Iris pigment epithelial cell (primary cell): ENCODE measurements at places on chromosomes 6 and 20.

GRCh38 chr6:39855356-39855995, 63.3 kb downstream of the DAAM2 start:
- DNase-seq = peak; percentile 9

GRCh38 chr6:25590986-25591385, 61.0 kb upstream of the SCGN start:
- no peak for DNase-seq

- DNase-seq = no peak
Measured at GRCh38 chr6:131431718-131432117, 141.3 kb upstream of the ARG1 start.

- no peak for DNase-seq
Measured at GRCh38 chr6:35782424-35782823, 1.6 kb downstream of the CLPSL1 start.

DNA sequence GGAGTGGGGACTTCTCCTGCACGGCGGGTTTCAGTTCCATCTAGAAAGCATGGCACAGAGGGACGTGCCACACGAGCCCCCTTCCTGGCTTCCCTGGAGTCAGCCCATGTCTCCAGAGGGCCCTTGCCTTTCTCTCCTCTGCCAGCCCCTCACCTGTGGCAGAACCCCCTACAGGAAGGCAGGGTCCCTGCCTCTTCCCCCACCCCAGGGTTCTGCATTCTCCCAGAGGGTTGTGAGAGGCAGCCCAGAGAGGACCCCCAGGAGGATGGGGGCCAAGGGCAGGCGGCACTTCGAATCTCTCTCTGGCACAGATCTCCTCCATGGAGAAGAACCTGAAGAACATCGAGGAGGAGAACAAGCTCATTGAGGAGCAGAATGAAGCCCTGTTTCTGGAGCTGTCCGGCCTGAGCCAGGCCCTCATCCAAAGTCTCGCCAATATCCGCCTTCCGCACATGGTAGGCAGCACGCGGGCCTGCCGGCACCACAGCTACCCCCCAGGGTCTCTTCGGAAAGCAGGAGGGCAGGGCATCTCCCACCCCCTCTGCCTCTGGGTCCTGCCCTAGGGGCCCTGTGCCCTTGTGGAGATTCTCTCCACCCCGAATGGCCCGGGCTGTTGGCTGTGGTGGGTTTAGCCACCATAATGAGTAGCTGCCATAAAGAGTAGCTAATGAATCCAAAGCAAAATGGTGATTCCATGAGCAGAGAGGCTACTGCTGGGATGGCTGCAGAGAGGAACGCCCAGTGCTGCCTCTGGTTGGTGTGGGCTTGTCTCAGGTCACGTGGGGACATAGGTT, 15.9 kb upstream of the PCMTD2 start:
- DNase-seq = no peak

GRCh38 chr6:106547601-106548453, 81.5 kb downstream of the RTN4IP1 start:
- DNase-seq = peak; percentile 84

- no peak for DNase-seq
Measured at GRCh38 chr6:169896826-169897456, 145.5 kb downstream of the ERMARD start.

DNA sequence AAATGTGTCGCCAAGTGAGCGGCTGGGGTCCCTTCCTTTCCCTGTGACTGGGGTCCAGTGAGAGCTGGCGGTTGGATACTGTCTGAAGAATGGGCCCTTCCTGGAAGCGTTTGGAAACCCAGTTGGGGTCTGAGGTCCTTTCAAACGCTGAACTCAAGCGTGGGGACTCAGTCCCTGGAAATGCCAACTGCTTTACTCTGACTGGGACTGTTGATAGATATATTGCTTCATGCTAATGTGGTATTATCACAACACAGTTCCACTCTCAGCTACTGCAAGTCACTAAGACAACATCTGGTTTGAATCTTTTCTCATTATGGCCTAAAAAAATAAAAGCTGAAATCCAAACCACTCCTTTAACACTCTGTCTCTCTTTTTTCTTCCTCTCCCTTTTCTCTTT, 23.7 kb upstream of the PSMF1 start:
- no peak for DNase-seq
